ENCODE measurements at places on chromosomes 4 and X.

GRCh38 chr4:40937140-40937725 lies 187.5 kb downstream of the NSUN7 start:
- H3K27me3 ChIP-seq, result no peaks in the 10 kb centered on the region
- H3K4me1 ChIP-seq, result peaks cover 12% of the 10 kb centered on the region
- no peak for DNase-seq
- no peak overlapping the region for H3K4me3 ChIP-seq

GRCh38 chr4:168499241-168499640 lies 2.4 kb downstream of the PALLD start:
- H3K4me1 ChIP-seq, result peaks cover 7% of the 10 kb centered on the region
- no peaks in the 10 kb centered on the region for H3K36me3 ChIP-seq

- H3K27ac ChIP-seq, result no peak overlapping the region
- DNase-seq, result no peak
- H3K4me1 ChIP-seq, result peaks cover 3% of the 10 kb centered on the region
- no peak overlapping the region for H3K4me3 ChIP-seq
- no peaks in the 10 kb centered on the region for H3K27me3 ChIP-seq
Measured at GRCh38 chrX:38438321-38438720, 85.9 kb downstream of the OTC start.

DNA sequence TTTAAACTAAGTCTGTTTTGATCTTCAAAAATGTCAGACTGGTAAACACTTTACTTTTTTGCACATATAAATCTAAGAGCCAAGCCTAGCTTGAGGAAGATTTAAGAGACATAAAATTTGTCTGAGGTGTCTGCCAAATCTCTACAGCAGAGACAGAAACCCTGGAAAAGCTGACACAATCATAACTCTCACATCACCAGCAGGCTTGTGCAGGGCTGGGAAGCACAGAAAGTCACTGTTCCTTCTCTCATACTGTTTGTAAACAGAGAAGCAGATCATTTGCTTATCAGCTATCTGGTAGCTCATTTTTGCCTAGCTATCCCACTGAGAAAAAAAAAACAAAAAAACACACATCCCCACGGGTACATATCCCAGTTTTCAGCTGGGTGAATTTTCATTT lies 7.0 kb downstream of the ENOX2 start:
- no peaks in the 10 kb centered on the region for H3K36me3 ChIP-seq
- H3K4me3 ChIP-seq, result no peak overlapping the region
- H3K27me3 ChIP-seq, result no peaks in the 10 kb centered on the region
- peaks cover 2% of the 10 kb centered on the region for H3K4me1 ChIP-seq
- no peak for DNase-seq

DNA sequence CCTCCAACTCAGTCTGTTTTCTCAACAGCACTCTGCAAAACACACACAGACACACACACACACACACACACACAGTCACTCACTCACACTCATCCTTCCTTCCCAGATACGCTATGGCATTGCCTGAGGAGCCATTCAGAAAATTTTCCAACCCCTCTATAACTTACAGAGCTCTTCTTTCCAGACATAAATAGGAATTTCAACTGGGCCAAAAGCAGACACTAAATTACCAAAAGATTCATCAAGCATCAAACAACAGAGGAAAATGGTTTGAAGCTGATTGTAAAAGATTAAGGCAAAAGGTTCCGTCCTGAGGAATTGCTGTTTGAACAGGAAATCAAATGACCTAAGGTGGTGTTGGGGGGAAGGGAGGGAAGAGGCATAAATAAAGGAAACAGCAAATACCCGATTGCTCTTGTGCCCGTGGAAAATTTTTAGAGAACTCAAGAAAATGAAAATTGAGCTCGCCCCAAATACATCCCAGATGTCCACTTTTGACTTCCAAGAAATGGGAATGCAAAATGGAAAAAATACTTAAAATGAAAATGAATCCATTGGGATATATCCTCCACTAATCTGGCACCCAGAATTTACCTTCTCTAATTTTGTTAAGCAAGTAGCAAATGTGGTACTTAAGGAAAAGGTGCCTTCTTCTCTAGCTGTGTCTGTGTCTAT lies 183.6 kb downstream of the QDPR start:
- peaks cover 3% of the 10 kb centered on the region for H3K4me1 ChIP-seq
- H3K27me3 ChIP-seq, result peaks cover 11% of the 10 kb centered on the region
- H3K4me3 ChIP-seq, result no peak overlapping the region
- H3K27ac ChIP-seq, result no peak overlapping the region
- DNase-seq, result no peak

- no peak overlapping the region for H3K27ac ChIP-seq
- H3K4me1 ChIP-seq, result peaks cover 7% of the 10 kb centered on the region
- H3K4me3 ChIP-seq, result no peak overlapping the region
- DNase-seq, result no peak
Measured at GRCh38 chrX:43002526-43003203, 224.7 kb upstream of the PPP1R2C start.

- no peak overlapping the region for H3K4me3 ChIP-seq
- no peak for DNase-seq
- no peaks in the 10 kb centered on the region for H3K4me1 ChIP-seq
- no peak overlapping the region for H3K27ac ChIP-seq
- H3K36me3 ChIP-seq, result no peaks in the 10 kb centered on the region
Measured at GRCh38 chr4:182000077-182000476, 243.1 kb upstream of the TENM3 start.

DNA sequence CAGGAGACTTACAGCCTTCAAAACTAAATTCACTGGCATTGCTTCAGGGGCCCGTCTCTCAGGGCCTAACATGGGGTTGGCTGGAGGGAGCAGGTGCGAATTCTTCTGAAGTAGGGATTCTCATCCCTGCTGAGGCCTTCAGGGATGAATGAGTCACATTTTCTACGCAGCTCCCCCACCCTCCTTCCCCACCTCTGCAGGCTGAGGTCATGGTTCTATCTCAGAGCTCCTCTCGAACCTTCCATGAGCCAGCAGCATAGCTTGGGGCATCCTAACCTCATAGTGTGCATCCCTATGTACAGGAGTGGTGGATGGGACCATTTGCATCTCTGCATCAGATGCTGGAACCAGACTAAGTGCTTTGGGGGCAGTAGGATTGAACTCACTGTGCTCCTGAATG lies 309.2 kb downstream of the EVC2 start:
- no peak overlapping the region for H3K4me3 ChIP-seq
- no peaks in the 10 kb centered on the region for H3K36me3 ChIP-seq
- peaks cover 18% of the 10 kb centered on the region for H3K27me3 ChIP-seq

DNA sequence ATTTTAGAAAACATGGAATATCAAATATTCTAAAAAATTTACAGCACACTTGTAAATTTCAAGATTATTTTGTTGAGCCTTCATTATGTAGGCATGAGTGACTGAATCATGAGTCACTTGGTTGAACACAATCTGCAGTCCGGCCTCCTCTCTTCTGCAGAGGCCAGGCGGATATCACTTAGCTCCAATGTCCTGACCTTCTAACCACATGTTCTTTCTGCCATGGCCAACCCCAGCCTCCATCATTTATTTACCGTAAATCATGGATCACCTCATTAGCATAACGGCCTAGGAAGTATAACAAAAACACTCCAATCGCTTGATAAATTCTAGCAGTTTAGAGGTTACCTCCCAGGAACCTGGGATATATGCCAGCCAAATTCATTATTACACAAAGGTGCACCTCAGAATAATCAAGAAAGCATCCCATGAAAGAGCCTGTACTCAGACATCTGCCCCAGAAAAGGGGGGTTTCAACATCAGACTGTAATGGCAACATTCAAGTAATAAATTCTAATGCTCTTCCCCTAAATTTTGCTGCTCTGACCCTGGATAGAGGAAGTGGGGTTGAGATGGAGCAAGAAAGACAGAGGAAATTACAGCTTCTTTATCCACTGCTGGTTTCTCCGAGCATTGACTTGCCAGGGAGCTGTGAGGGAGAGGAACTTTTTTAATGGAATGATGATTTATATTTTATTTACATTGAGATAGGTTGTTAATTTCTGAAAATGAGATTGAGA lies 2153.6 kb upstream of the AGA start:
- no peak overlapping the region for H3K4me3 ChIP-seq
- H3K36me3 ChIP-seq, result no peaks in the 10 kb centered on the region
- H3K27me3 ChIP-seq, result no peaks in the 10 kb centered on the region

- no peaks in the 10 kb centered on the region for H3K36me3 ChIP-seq
- DNase-seq, result no peak
- H3K27me3 ChIP-seq, result no peaks in the 10 kb centered on the region
- H3K4me1 ChIP-seq, result peaks cover 2% of the 10 kb centered on the region
- H3K4me3 ChIP-seq, result no peak overlapping the region
Measured at GRCh38 chrX:148915474-148915873, 415.1 kb downstream of the AFF2 start.

DNA sequence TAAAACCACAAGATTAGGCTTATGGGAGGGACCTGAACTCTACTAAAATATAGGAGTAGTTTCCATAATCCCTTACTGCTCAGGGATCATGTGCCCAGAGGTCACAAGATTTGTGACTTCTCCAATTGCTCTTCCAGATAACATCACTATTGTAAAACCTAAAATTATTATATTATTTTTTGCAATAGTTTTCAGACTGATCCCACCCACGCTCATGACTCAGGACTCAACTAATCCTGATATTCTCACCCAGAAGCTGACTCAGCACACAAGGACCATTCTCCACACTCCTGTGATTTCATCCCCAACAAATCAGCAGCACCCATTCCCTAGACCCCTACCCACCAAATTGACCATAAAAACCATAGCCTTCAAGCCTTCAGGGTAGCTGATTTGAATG lies 24.0 kb upstream of the RPL34 start:
- H3K27me3 ChIP-seq, result no peaks in the 10 kb centered on the region
- no peak overlapping the region for H3K27ac ChIP-seq
- H3K4me3 ChIP-seq, result no peak overlapping the region
- no peak for DNase-seq
- H3K36me3 ChIP-seq, result no peaks in the 10 kb centered on the region
- no peaks in the 10 kb centered on the region for H3K4me1 ChIP-seq

DNA sequence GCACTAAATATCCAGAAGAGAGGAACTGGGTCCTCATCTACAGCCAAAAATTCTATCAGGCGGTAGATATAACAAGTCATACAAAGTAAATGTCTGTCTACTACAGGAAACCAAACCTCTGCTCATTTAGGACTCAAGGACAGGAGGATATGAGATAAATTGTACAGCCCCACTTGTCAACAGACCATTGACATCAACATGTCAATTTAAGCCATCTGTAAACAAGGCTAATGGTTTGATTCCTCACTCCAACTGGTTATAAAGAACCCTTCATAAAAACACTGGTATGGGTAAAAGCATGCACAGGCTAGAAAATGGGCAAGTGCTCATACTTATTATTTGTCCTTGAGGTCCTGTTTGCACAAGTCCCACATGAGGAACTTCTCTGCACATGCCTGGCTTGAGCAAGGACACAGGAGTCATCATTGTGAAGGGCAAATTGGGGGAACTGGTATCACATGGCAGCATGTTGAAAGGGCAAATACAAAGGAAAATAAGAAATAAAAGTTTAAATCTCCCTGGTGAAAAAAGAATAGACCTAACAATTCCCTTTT lies 13.2 kb downstream of the RTL8B start:
- H3K27me3 ChIP-seq, result no peaks in the 10 kb centered on the region
- H3K36me3 ChIP-seq, result no peaks in the 10 kb centered on the region
- no peak for DNase-seq
- H3K4me3 ChIP-seq, result no peak overlapping the region
- H3K4me1 ChIP-seq, result peaks cover 2% of the 10 kb centered on the region
- no peak overlapping the region for H3K27ac ChIP-seq

GRCh38 chr4:69038582-69038981 lies 57.7 kb upstream of the UGT2B7 start:
- no peak for DNase-seq
- H3K4me3 ChIP-seq, result no peak overlapping the region
- H3K27ac ChIP-seq, result no peak overlapping the region
- H3K27me3 ChIP-seq, result no peaks in the 10 kb centered on the region
- peaks cover 1% of the 10 kb centered on the region for H3K36me3 ChIP-seq

GRCh38 chr4:2949782-2950125 lies 13.5 kb downstream of the NOP14 start:
- H3K36me3 ChIP-seq, result peaks cover 44% of the 10 kb centered on the region
- no peaks in the 10 kb centered on the region for H3K4me1 ChIP-seq
- no peak overlapping the region for H3K27ac ChIP-seq
- no peak overlapping the region for H3K4me3 ChIP-seq
- no peaks in the 10 kb centered on the region for H3K27me3 ChIP-seq
- DNase-seq, result no peak

DNA sequence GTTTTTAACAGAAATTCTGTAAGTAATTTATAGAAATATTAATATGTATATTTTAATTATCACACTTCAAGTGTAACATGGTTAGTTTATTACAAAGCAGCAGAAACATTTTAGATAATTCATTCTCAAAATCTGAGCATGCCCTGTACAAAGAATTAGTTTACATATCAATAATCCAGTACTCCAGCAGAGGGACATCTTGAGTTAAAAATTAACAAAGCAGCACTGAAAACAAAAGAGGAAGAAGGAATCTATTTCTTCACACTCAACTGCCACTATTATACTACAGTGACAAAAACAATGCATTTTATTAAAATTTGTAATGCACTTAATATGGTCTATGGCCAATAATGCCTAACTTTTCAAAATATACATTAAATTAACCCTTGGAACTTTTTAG lies 179.1 kb upstream of the KLHL4 start:
- H3K27ac ChIP-seq, result no peak overlapping the region
- H3K27me3 ChIP-seq, result no peaks in the 10 kb centered on the region
- no peak overlapping the region for H3K4me3 ChIP-seq
- H3K36me3 ChIP-seq, result no peaks in the 10 kb centered on the region
- no peak for DNase-seq

DNA sequence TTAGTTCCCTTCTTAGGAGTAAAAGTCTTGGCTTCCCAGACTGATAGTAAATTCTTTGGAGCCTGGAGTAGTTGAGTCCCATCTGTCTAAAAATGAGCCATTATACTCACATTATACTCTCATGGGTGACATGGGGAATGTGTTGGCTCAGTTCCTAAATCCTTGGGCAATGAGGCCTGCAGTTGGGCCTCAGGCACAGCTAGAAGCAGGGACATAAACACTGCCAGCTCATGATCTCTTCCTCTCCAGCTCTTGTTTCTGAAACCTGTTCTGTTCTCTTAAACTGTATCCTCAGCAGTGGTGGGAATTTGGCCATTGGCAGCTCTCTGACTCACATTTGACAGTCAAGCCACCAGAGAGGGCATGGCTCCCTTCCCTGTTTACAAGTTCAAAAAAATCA lies 212.5 kb downstream of the SPATA18 start:
- H3K36me3 ChIP-seq, result no peaks in the 10 kb centered on the region
- DNase-seq, result no peak
- peaks cover 13% of the 10 kb centered on the region for H3K4me1 ChIP-seq
- H3K4me3 ChIP-seq, result no peak overlapping the region
- peaks cover 5% of the 10 kb centered on the region for H3K27me3 ChIP-seq

DNA sequence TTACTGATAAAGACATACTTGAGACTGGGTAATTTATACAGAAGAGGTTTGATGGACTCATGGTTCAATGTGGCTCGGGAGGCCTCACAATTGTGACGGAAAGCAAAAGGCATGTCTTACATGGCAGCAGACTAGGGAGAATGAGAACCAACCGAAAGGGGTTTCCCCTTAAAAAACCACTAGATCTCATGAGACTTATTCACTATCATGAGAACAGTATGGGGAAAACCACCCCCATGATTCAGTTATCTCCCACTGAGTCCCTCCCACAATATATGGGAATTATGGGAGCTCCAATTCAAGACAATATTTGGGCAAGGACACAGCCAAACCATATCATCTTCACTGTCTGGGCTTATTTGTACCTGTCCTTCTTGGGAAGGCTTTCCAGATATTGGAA lies 22.8 kb upstream of the MUC7 start:
- H3K36me3 ChIP-seq, result no peaks in the 10 kb centered on the region
- no peaks in the 10 kb centered on the region for H3K27me3 ChIP-seq
- H3K27ac ChIP-seq, result no peak overlapping the region
- DNase-seq, result no peak
- no peaks in the 10 kb centered on the region for H3K4me1 ChIP-seq
